ENCODE measurements at places on chromosomes 3 and 15. TPM values are rescaled to one million over a fixed set of nuclear protein-coding genes. Genes with fewer than 3 reads are reported as not detected.
A peak's percentile ranks its signal among the peaks of the same experiment; 100 is the strongest.

GRCh38 chr3:43953814-43954692 is 263.3 kb downstream of the ABHD5 start:
- DNase-seq, result peak; percentile 90

DNA sequence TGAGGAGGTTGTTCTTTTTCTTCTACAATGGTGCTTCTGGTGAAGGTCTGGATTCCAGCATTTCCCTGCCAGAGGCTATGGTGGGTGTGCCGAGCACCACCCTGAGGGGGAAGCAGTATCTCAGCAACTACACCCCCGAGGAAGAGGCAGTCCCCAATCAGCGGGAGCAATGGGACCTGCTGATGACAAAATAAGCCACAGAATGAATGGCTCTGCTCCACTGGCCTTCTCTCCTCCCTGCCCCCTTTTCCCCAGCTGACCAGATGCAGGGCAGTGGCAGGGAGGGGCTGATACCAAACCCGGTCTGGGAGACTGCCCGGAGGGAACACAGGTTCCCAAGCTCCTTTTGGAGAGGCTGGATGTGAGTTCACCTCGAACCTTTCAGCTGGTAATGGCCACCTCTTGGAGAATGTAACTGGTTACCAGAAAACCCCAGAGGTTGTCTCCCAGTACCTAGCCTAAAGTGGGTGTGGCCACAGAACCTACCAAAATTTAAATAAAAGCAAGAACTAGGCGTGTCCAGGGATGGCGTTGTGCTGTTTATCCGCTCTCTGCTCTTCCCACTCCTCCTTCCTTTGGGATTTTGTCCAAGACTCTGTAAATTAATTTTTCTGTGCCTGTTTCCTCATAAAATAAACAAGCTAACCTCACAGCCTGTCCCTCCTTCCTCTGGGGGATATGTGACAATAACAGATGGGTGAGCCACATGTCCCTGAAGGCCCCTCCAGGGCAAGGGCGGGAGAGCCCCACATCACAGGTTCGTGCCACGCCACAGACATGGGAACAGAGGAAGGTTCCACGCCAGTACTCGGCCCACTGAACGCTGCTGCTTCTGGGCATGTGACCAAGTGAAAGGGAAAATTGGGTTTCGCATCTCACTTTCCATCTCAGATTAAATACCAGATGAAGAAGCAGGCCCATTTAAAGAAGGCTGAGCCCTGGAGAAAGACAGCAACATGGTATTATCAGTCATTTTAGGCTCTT is 35.1 kb upstream of the SPTBN5 start:
- no peak for DNase-seq

GRCh38 chr3:62502315-62503300 is 129.3 kb upstream of the FEZF2 start:
- DNase-seq, result no peak

DNA sequence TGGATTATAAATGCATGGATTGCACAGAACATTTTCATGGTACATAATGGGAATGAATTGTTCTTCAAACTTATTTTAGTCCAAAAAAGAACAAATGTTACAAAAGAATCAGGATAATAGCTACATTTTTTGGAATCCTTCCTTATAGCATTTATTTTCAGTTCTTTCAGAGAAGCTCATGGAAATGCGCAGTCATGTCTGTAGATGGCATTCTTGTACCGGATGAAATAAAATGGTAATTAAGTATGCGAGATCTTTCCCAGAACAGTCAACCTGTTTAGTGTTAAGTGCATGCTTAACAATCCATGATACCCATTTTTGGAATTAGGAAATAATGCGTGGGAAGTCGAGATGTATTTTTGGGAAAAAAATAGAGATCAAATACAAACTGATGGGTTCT is 38.2 kb upstream of the GOLGA8B start:
- peak; percentile 62 for DNase-seq

DNA sequence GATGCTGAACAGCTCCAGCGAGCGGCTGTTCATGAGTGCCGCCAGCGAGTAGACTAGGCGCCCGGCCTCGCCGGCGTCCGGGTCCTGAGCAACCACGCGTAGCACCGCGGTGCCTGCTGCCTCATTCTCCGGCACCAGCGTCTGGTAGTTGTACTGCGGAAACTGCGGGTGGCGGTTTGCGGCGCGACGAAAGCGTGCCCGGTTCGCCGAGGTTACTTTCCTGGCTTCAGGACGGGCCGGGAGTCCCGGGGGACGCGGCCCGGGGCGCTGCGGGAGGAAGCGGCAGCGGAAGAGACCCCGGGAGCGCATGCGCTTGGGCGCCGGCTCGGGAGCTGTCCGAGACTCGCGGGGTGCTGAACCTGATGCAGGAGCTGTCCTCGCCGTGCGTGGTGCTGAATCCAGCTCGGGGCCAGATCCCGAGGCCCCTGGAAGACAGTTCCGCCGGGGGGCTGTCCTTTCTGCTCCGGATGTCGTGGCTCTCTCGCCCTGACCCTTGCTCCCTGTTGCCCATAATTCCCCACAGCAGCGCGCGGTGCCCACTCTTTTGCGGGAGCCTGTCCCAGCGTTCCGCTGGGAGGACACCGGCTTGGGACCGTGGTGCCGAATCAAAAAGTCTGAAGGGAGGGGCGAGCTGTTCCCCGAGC is 1.1 kb downstream of the CELSR3 start:
- DNase-seq, result peak; percentile 29

GRCh38 chr3:172892158-172892557 is 141.6 kb downstream of the ECT2 start:
- DNase-seq, result peak; percentile 77

- no peak for DNase-seq
Measured at GRCh38 chr3:107738486-107739183, 215.9 kb downstream of the BBX start.

DNA sequence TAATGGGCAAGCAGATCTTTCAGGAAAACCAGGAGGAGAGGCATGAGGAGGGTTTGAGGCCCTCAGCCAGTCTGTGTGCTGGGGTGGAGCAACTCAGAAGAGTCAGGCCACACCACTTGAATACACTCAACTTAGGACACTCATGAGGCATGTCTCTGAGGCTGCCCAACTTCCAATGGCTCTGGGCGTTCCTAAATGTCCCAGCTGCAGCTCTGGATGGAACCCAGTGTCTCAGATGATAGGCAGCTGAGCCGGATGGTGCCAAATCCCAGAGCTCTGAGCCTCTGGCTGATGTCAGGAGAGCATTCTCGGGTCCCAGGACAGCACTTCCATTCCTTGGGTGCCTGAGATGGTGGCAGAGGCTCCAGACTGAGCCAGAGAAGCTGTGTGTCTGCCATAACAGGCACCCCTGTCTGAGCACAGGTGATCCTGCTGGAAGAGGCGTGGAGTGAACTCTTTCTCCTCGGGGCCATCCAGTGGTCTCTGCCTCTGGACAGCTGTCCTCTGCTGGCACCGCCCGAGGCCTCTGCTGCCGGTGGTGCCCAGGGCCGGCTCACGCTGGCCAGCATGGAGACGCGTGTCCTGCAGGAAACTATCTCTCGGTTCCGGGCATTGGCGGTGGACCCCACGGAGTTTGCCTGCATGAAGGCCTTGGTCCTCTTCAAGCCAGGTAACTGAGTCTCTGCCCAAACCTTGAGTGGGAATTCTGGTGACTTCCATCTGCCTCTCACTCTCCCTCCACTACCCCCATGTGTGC is 2.8 kb downstream of the NR2E3 start:
- DNase-seq, result no peak

- DNase-seq, result peak; percentile 43
Measured at GRCh38 chr3:148360051-148360450, 337.7 kb upstream of the AGTR1 start.

GRCh38 chr3:33067484-33067883 is 29.5 kb downstream of the GLB1 start:
- DNase-seq, result peak; percentile 14

DNA sequence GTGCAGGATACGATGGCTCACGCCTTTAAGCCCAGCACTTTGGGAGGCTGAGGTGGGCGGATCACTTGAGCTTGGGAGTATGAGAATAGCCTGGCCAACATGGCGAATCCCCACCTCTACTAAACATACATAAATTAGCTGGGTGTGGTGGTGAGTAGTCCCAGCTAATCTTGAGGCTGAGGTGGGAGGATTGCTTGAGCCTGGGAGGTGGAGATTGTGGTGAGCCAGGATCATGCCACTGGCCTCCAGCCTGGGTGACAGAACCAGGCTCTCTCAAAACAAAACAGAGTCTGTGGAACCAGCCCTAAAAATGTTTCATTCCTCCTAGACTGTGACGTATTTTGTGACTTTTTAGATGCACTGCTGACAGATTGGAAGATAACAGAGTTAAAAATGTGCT is 34.3 kb upstream of the RAD51 start:
- no peak for DNase-seq

DNA sequence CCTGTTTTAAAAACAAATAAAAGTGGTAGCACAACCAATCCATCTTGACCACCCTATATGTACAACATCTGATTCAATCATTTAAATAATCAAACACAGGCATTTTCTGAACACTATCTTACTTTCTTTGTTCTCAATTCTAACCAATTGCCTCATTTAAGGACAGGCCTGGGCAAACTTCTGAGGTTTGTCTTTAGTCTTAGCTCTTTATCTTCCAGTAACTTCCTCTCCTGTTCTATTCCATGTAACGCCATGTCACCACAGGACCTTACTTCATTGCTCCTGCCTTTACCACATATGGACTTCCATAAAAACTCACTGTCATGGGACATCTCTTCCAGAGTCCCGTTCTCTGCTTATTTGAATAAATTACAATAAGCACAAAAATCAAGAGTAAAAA is 14.9 kb downstream of the HDGFL3 start:
- no peak for DNase-seq

- DNase-seq, result no peak
Measured at GRCh38 chr3:170982733-170983132, 43.8 kb downstream of the SLC2A2 start.

DNA sequence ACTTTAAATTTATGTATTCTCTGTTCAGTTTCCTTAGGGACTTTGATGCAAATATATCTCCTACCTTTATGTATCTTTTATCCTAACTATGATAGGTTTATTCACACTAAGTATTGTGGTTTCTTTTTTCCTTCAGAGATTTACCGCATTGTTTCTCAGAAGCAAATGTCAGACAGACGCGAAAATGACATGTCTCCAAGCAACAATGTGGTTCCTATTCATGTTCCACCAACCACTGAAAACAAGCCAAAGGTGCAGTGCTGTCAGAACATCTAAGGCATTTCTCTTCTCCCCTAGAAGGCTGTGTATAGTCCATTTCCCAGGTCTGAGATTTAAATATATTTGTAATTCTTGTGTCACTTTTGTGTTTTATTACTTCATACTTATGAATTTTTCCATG is 18.3 kb downstream of the RAB11A start:
- DNase-seq, result no peak

DNA sequence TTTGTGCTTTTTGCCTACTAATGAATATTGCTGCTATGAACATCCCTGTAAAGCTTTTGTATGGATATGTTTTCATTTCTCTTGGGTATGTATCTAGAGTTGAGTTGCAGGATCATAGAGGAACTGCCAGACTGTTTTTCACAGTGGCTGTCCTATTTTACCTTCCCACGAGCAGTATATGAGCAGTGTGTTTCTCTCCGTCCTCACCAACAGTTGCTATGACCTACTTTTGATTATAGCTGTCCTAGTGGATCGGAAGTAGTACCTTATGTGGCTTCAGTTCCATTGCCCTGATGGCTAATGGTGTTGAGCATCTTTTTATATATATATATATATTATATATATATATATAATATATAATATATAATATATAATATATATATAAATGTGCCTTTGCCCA is 25.2 kb downstream of the CDAN1 start:
- no peak for DNase-seq

GRCh38 chr3:50338965-50339364 is 1.7 kb downstream of the RASSF1 start:
- DNase-seq, result no peak

DNA sequence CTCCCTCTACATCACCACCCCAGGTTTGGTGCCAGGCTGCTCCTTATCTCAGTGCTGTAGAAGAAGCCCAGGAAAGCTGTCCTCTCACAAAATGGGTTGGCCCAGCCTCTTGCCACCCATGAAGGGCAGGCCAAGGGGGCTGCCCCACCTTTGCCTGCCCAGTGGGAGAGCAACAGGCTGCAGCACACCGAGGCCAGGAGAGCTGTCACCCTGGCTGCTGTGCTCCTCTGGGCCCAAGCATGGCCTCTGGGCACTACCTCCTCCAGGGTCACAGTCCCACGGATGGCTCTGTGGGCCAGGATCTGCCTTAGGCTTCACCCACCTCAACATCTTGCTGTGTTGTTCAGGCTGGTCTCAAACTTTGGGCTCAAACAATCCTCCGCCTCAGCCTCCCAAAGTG is 6.4 kb upstream of the STAB1 start:
- DNase-seq, result no peak

ERC2 gene
- total RNA-seq, result not detected

OR4F15 gene
- not detected for total RNA-seq

ISLR2 gene
- not detected for total RNA-seq

CDHR4 gene
- total RNA-seq, result not detected

TMEM108 gene
- 9.4 TPM for total RNA-seq

SERPINI2 gene
- not detected for total RNA-seq

PP2D1 gene
- not detected for total RNA-seq

Measured in LHCN-M2 (cell line).